Activated CD8-positive, alpha-beta memory T cell treated with anti-CD3 and anti-CD28 coated beads for 1 hour (primary cell): ENCODE measurements at places on chromosomes 4 and X.

- no peak for DNase-seq
Measured at GRCh38 chrX:46333550-46333949, 211.7 kb downstream of the ZNF674 start.

DNA sequence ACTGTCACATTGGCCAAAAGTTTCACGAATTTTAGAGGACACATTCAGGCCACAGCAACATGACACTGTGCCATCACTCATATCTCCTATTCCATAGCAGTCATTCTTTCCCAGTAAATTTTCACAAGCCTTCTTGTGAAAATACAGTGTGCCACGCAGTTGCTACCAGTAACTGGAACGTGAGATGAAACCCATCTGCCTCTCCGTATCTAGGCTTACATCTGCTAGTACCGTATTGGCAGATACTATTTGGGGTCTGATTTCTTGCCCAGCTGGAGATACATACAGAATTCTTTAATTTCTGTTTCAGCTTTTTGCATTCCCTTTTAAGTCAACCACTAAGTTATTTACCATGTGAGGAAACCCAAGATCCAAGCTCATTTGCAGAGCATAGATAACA is 8.7 kb upstream of the FAM241A start:
- no peak for DNase-seq

DNA sequence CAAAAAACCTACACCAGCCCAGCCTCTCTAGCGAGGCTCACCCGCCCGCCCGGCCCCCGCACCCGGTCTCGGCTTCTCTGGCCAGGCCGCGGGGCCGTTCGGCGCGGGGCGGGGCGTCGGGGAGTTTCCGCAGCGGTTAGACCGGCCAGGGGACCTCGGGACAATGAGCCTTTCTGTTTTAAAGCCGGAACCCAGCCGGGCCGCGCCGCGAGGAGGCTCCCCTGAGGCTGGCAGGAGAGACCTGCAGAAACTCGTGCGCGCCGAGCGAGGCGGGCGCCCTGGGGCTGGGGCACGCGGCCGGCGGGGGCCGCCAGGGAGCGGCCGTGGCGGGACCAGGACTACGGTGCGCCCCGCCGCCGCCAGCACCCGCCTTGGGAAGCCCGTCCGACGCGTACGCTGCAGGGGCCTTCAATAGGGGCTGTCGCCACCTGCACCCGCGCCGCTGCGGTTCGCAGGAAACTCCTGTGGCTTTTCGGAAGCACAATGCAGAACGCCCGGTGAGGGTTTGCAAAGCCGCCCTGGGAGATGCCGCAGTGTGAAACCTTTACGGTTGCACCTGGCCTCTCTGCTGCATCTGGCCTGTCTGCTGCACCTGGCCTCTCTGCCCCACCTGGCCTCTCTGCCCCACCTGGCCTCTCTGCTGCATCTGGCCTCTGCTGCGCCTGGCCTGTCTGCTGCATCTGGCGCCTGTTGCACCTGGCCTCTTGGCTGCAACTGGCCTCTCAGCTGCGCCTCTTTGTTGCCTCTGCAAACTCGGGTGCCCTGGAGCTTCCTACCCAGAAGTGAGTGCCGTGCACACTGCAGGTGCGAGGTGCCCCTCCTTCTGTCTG is 63.9 kb downstream of the TRAPPC11 start:
- no peak for DNase-seq

GRCh38 chr4:103091601-103092223 is 7.9 kb downstream of the BDH2 start:
- DNase-seq: peak; percentile 7

- no peak for DNase-seq
Measured at GRCh38 chr4:122705009-122705408, 27.5 kb upstream of the BBS12 start.

DNA sequence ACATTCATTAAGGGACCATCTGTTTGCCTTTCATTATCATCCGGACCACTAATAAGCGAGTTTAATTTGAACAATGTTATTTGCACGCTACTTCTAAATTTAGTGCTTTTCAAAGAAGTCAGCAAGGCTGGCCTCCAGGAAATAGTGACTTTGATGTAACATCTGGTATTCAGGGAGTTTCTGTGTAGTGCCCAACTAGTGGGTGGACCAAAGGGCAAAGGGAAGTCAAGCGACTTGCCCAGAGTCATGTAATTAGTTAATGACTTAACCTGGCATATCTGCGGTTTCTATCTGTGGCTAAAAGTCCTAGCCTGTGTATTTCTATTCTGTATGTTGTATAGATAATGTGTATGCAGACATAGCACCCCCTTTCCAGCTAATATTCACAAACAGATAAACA is 56.3 kb upstream of the LCORL start:
- DNase-seq: no peak

GRCh38 chrX:140157143-140157542 is 191.8 kb upstream of the CXorf66 start:
- no peak for DNase-seq

- DNase-seq: no peak
Measured at GRCh38 chr4:174717828-174718227, 111.2 kb downstream of the GLRA3 start.

- no peak for DNase-seq
Measured at GRCh38 chrX:40495659-40496058, 85.1 kb upstream of the ATP6AP2 start.

- DNase-seq: no peak
Measured at GRCh38 chrX:68988865-68989264, 160.0 kb downstream of the EFNB1 start.

DNA sequence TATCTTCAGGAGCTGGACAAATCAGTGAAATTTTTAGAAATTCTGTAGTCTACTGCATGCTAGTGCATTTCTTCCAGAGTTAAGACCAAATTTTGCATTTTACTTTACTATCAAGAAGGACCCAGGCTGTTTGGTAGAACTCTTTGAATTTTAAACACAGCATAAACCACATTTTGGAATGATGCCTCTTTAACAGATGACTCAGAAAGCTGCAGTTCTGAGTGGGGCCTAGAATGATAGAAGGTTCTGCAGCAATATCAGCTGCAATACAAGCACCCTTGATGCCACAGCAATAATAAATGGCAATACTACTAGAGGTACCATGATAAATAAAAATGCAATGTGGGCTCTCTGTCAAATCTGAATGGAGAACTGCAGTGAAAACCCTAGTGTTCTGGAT is 198.7 kb downstream of the TMA16 start:
- no peak for DNase-seq

- no peak for DNase-seq
Measured at GRCh38 chr4:119238068-119238722, 25.7 kb downstream of the USP53 start.

- DNase-seq: no peak
Measured at GRCh38 chr4:168696826-168697225, 200.0 kb downstream of the PALLD start.

DNA sequence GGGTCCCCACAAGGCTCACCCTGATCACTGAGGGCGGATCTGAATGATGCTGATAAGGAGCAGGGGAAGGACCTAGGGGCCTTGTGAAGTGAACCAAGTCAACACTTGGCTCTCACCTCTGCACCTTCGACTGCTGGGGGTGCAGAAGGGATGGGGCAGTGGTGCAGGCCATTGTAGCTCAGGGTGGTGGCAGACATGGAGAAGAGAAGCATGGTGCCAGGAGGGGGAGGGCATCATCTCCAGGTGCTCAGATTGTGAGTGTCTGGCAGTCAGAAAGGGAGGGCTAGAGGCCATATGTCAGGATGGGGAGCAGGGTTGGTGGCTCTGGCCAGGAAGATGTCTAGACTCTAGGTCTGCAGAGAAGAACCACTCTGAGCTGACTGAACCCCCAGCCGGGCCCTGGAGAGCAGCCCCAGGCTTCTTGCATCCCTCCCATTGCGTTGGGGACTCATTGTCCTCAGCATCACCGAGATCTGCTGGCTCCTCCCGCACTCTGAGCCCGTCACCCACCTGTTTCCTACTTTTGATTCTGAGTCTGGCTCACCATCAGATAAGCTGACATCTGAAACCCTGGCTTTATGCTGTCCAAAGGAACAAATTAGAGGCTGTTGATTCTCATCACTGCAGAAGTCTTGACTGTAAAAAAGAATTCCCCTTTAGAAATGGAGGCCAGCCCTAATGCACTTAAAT is 3.8 kb downstream of the APLN start:
- DNase-seq: no peak

DNA sequence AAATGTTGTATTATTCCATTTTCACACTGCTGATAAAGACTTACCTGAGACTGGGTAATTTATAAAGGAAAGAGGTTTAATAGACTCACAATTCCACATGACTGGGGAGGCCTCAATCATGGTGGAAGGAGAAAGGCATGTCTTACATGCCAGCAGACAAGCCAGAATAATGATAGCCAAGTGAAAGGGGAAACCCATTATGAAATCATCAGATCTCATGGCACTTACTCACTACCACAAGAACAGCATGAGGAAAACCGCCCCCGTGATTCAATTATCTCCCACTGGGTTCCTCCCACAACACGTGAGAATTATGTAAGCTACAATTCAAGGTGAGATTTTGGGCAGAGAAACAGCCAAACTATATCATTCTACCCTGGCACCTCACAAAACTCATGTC is 2535.1 kb downstream of the ARAP2 start:
- DNase-seq: no peak

DNA sequence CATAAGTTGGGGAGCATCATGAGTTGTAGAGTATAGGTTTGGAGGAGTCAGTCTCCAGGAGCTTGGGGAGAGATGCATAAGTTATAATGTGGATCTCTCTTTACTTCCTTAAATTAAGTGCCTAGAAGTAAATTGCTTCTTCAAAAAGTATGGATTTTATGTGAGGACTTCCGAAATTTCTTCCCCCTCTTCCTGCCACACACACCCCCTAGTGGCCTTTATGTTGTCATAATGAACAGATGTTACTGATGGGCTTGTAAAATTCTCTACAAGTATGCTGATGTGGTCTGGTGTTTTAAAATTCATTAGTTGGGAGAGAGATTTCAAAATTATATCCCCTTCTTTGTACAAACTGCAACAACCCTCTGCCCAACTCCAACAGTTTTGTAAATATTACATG is 2.3 kb upstream of the METTL14 start:
- no peak for DNase-seq

- DNase-seq: no peak
Measured at GRCh38 chrX:147890756-147891155, 21.0 kb upstream of the FMR1 start.

DNA sequence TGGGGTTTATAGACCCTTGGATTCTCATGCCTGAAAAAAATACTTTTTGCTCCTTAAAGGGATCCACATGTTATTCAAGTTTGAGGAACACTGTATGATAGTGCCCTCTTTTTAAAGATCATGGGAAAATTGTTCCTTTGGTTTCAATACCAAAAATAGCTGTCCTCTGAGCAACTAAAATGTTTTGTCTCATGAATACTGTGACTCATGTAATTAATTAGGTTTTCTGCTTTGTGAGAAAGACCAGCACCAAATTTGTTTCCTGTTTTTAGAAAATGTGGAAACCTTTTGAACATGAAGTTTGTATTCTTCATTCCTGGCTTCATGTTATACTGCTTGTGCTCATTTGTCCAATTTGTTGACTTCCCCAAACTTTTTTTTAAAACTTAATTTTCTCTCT is 127.6 kb upstream of the SH3RF1 start:
- DNase-seq: no peak

DNA sequence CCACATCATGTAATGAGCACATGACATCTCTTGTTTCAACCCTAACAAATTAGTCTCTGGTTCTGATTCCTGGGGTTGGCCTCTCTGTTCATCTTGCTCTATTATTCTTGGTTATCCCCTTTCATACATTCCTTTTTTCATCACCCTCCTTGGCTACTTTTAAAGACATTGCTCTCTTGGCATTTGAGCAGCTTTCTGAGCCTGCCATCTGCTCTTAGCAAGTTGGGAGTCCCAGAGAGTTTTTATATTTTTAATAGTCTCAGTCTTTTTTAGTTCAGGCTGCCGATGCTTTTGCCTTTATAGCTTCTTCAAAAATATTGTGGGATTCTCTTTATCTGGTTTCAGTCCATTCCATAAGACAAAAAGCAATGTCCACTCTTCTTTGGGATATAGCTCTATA is 1270.9 kb downstream of the ADGRL3 start:
- DNase-seq: no peak

DNA sequence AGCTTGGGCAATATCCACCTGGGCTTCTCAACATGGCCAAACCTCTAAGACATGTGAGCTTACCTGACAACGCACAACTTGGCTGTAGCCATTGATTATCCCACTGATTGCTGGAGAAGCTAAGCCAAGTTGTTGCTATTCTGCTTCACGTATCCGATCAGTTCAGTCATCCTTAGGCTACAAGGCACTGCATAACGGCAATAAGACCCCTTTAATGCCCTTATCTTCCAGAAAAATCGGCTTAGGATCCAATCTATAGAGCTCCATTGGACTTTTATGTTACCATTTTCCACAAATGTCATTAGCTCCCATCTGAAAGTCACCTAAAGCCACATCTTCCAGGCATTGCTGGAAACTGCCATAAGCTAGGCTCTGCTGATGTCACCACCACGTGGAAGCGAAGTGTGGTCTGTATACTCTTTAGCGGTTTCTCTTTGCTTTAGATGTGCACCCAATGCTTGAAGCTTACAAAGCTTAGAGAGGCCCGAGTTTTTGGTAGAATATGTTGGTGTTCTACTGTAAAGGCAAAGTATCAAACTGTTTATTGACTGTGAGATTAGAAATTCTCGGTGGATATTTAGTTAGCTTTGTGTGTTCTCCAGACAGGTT is 163.1 kb downstream of the CPE start:
- DNase-seq: no peak

DNA sequence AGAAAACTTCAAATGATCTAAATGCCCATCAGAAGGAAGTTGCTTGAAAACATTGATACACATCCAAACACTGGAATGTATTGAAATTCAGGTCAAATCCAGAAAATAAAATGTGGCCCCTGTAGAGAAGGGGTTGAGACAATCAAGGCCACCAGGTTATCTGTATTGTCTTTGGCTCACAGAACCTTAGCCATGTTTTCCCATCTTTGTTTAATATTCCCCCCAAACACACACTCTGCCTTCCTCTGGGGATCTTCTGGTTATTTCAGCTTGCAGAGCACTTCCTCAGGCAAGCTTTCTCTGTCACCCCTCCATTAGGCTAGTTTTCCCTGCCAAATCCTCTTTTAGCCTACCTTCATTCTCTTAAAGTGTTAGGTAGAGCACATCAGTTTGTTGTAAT is 30.5 kb downstream of the PAGE2 start:
- no peak for DNase-seq

DNA sequence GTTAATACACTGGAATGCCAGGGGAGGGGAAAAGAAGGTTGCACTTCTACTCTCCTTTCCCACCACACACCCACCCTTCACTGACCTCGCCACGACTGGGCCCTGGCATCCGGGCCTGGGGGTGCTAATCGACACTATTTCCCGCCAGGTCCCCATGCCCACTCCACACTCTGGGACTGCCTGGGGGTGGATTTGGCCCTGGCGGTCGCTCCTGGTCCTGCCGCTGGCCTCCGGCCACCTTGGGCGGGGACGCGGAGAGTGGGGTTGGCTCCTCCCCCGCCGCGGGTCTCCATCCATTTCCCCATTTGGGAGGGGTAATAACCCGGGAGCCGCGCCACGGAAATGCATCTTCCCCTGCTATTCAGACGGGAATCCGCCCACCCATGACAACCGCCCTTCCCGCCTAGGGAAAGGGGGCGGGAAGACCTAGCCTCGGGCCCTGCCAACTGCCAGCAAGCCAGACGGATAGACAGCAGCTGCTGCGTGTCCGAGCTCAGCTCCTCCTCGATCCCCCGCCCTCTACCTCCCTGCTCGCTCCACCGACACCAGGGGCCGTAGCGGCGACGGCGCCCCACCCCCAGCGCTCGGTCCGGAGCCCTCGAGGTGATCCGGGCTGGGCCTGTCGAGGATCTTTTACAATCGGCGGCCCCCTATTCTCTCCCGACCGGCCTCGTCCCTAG is 78.1 kb downstream of the RLIM start:
- peak; percentile 1 for DNase-seq

- no peak for DNase-seq
Measured at GRCh38 chrX:38661103-38661441, 99.7 kb downstream of the TSPAN7 start.

GRCh38 chrX:75989806-75990590 is 182.9 kb upstream of the PBDC1 start:
- no peak for DNase-seq
